Muscle of back (tissue), 13 donors: ENCODE measurements at places on chromosomes 3 and 15. TPM values are rescaled to one million over a fixed set of nuclear protein-coding genes. Genes with fewer than 3 reads are reported as not detected.

Gene ISLR
- polyA plus RNA-seq = 131 TPM

Gene ZFAND6
- polyA plus RNA-seq = 117 TPM

Gene IL20RB
- 0.81 TPM for polyA plus RNA-seq

Gene PRTG
- polyA plus RNA-seq = 3.3 TPM

Gene H1-8
- polyA plus RNA-seq = not detected

Gene ITIH1
- not detected for polyA plus RNA-seq

Gene EEF1AKMT4
- 1.4 TPM for polyA plus RNA-seq

Gene PHLDB2
- 58.3 TPM for polyA plus RNA-seq

Gene LRRIQ4
- polyA plus RNA-seq = not detected

Gene C3orf38
- 18.2 TPM for polyA plus RNA-seq

Gene CFAP20DC
- polyA plus RNA-seq = 1.5 TPM

Gene ARNT2
- 7.6 TPM for polyA plus RNA-seq

Gene GHSR
- not detected for polyA plus RNA-seq

Gene GCSAM
- 1.2 TPM for polyA plus RNA-seq

Gene MKRN3
- 2.2 TPM for polyA plus RNA-seq

Gene FNDC3B
- 71.1 TPM for polyA plus RNA-seq

Gene LRRC31
- polyA plus RNA-seq = not detected

Gene LRRN1
- polyA plus RNA-seq = 61.7 TPM

Gene SOX14
- not detected for polyA plus RNA-seq

Gene TMEM207
- not detected for polyA plus RNA-seq

Gene NTRK3
- polyA plus RNA-seq = 9.4 TPM

Gene SLC28A1
- 0.58 TPM for polyA plus RNA-seq

Gene SLC2A2
- not detected for polyA plus RNA-seq

Gene SNX22
- polyA plus RNA-seq = 0.74 TPM

Gene CYP1A2
- polyA plus RNA-seq = 0.16 TPM

Gene SLC35G2
- 2.0 TPM for polyA plus RNA-seq

Gene CA12
- 1.1 TPM for polyA plus RNA-seq

Gene OTOL1
- polyA plus RNA-seq = not detected

Gene SI
- polyA plus RNA-seq = not detected

Gene IMPG2
- 1.4 TPM for polyA plus RNA-seq

Gene C15orf62
- polyA plus RNA-seq = 1.3 TPM

Gene CCDC80
- 81.2 TPM for polyA plus RNA-seq

Gene CMTM6
- 27.5 TPM for polyA plus RNA-seq

Gene TMOD2
- 5.8 TPM for polyA plus RNA-seq

Gene VPS39
- 52.3 TPM for polyA plus RNA-seq

Gene RPN1
- polyA plus RNA-seq = 96.7 TPM

Gene A4GNT
- not detected for polyA plus RNA-seq

Gene VWA5B2
- polyA plus RNA-seq = 0.43 TPM

Gene PLXNB1
- 11.4 TPM for polyA plus RNA-seq

Gene FOXL2NB
- not detected for polyA plus RNA-seq

Gene PFN2
- 291 TPM for polyA plus RNA-seq

Gene PLD1
- 14.9 TPM for polyA plus RNA-seq

Gene FAM81A
- polyA plus RNA-seq = 0.82 TPM

Gene TRNT1
- polyA plus RNA-seq = 17.7 TPM

Gene MYZAP
- polyA plus RNA-seq = 2.9 TPM

Gene AQP9
- 0.22 TPM for polyA plus RNA-seq

Gene CLRN1
- polyA plus RNA-seq = 0.41 TPM

Gene BOC
- polyA plus RNA-seq = 103 TPM

Gene CHRNB4
- 0.26 TPM for polyA plus RNA-seq

Gene PKM
- 781 TPM for polyA plus RNA-seq

Gene CPLX3
- not detected for polyA plus RNA-seq

Gene PLSCR4
- polyA plus RNA-seq = 18.7 TPM
